Activated T-helper 1 cell treated with Interleukin-2 at 50 U/mL for 16 hours (primary cell): ENCODE measurements at places on chromosomes 6 and 20.

- DNase-seq, result peak; percentile 73
Measured at GRCh38 chr6:157379656-157380457, 1.1 kb upstream of the ZDHHC14 start.

- DNase-seq, result no peak
Measured at GRCh38 chr6:4316867-4317400, 181.6 kb upstream of the ECI2 start.

DNA sequence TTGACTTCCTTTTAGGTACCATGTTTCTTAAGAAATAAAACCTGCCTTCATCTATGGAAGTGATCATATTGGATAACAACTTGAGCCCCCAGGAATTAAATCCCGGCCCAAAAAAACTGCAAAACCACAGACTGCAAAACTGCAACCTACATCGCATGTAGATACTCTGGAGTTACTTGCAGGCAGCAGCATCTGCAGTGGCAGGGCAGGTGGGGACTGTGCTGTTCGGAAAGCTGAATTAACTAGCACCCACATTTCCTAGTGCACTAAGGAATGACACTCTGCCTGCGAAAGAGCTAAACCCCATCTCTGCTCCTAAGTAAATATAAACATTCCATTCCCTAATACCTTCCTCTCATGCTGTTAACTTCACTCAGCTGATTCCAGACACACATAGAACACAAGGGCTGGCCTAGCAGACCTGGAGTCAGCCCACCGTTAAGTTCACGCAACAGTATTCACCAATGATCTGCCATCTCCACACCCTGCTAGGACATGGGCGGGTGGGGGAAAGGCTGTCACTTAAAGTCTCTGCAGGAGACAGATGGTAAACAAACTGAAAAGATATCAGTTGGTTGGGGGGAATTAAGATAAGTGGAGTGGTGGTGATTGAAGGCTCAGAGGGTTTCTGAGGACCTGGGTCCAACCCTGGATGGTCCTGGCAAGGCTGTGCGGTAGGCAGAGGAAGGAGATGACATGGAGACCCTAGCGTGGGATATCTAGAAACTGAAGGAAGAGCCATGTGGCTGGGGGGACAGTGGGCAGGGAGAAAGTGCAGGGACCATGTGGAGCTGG is 128.4 kb downstream of the SYCP2 start:
- DNase-seq, result no peak

DNA sequence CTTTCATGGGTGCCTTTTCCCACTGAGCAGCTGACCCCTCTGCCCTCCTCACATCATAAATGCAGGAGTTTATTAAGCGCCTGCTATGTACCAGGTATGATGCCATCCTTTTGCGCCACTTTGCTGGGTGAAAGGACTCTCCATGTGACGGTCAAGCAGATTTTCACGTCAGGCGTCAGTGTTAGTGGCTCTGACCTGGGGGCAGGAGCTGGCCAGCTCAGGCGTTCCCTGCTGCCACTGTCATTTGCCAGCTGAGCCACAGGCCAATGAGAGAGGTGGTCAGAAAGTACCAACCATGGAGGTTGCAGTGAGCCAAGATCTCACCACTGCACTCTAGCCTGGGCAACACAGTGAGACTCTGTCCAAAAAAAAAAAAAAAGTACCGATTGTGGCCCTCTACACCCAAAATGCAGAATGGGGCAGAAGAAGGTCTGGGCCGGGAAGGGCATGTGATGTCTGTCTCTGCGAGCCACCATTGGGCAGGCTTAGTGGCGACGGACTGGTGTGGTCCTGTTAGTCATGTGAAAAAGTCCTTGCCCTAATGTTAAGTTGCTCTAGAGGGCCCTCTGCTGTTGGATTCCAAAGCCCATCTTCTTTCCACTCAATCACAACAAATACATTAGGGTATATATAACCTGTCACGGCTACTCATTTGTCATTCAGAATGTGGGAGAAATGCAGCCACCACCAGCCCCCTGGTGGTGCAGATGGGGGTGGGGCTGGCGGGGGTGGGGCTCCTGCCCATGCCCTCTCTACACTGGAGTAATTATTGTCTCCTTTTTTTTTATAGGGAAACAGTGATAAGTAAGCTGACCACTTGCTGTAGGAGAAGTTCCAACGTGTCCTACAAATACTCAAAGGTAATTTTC is 18.4 kb upstream of the SLC22A1 start:
- no peak for DNase-seq

- no peak for DNase-seq
Measured at GRCh38 chr20:48203252-48203651, 418.0 kb upstream of the SULF2 start.

DNA sequence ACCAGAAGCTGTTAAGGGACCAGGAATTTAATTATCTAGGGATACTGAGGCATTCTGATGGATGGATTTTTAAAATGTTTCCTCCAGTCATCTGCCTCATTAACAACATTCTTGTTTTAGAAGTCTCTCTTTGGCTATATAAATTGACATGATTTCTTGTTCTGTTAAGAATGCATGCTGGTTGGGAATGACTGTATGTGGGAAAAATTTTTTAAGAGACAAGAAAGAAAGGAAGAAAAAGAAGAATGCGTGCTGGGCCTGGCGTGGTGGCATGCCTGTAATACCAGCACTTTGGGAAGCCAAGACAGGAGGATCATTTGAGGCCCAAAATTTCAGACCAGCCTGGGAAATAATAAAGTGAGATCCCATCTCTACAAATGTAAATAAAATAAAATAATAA is 203.6 kb downstream of the GJA1 start:
- DNase-seq, result no peak

DNA sequence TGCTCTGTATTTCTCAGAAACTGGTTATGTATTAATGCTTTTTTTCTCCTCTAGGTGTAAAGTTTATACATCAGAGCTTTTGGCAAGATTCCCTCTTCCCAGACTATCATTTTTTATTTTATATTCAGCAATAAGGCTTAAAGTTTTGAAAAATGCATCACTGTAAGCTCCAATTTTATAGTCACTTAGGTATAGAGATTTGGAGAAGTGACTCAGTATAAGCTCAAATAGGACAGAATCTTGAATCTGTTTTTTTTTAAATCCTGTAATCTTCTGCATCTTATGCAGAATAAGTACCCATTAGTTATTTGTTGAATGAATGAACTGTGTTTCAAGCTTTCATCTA is 1.0 kb downstream of the NCOA7 start:
- no peak for DNase-seq

GRCh38 chr20:47578543-47578942 is 76.9 kb downstream of the NCOA3 start:
- DNase-seq, result no peak

GRCh38 chr6:22236626-22237414 is 60.0 kb downstream of the PRL start:
- no peak for DNase-seq

DNA sequence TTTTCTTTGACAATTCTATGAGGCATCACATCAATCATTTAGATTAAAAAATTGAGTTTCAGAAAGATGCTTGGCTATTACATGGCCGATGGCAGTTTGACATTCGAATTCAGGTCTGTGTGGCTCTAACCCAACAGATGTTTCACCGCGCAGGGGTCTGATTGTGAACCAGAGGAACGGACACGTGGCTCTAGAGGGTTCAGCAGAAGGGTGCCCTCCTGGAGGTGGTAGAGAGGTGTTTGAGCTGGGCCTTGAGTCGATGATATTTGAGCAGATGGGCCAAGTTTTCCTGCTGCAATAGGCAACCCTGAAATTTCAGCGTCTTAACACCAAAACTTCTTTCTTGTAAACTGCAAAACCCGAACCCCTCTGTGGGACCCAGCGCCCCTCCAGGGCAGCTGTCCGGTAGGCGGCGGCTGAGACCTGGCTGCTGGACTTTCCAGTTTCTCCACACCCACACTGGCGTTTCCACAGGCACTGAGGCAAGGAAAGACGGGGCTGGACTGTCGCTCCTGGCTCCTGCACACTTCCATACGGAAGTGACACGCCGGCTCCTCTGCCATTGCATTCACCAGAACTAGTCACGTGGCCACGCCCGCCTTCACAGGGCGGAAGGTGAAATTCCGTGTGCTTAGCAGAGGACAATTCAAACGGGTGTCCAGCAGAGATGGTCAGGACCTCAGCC is 11.3 kb upstream of the AFDN start:
- DNase-seq, result no peak
